ENCODE measurements at places on chromosomes 7 and 10.

- DNase-seq: peak; percentile 3
These were observed 441.9 kb upstream of the NPVF start for GRCh38 chr7:25669961-25670841.

- no peak for DNase-seq
These were observed 95.2 kb upstream of the STK17A start for GRCh38 chr7:43487731-43488073.

- no peak for DNase-seq
These were observed 79.3 kb downstream of the CSTF2T start for GRCh38 chr10:51620131-51620530.

DNA sequence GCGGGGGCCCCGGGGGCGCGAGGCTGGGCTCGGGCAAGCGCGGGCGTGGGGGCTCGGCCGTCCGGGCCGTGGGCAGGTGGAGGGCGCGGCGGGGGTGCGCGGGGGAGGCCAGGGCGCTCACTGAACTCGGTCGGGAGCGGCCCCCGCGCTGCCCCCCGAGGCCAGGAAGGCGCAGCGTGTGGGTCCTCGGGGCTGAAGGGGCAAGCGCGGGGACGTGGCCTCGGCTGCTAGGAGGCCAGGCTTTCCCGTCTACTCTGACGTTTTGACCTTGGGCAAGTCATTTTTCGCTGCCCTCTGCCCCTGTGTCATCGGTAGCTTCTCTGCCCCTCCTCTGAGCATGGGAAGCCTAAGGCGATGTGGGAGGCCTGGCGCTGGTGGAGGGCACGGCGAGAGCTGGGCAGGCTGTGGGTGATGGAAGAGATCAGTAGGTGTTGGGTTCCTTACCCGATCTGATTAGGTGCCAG is 441 bp downstream of the FBH1 start:
- DNase-seq: peak; percentile 6

- DNase-seq: no peak
These were observed 54.6 kb downstream of the BLNK start for GRCh38 chr10:96216775-96217174.

- peak; percentile 53 for DNase-seq
These were observed 60.7 kb downstream of the CD36 start for GRCh38 chr7:80699045-80699638.

GRCh38 chr10:126469692-126470091 is 81.4 kb upstream of the ADAM12 start:
- DNase-seq: no peak

DNA sequence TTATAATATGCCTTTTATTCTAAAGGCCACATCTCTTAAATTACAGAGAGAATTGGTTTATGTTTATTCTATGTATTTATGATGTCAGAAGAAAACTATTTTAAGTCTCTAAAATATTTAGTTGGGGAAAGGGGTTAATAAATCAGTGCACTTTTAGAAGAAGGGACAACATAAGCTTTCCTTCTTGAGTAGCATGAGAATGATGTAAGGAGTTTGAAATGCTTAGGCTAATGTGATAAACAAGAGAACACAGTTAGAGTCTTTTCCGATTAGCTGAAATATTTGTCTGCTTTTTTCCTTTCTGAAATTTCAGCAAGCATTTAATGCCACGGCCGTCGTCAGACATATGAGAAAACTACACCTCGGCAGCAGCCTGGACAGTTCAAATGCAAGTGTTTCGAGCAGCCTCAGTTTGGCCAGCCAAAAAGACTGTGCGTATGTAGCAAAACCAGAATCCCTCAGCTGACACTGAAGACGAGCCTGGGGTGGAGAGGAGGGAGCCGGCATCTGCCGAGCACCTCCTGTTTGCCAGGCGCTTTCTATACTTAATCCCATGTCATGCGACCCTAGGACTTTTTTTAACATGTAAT is 176.2 kb downstream of the CCDC3 start:
- DNase-seq: peak; percentile 62

GRCh38 chr10:1356349-1356748 is 300.2 kb downstream of the WDR37 start:
- no peak for DNase-seq

DNA sequence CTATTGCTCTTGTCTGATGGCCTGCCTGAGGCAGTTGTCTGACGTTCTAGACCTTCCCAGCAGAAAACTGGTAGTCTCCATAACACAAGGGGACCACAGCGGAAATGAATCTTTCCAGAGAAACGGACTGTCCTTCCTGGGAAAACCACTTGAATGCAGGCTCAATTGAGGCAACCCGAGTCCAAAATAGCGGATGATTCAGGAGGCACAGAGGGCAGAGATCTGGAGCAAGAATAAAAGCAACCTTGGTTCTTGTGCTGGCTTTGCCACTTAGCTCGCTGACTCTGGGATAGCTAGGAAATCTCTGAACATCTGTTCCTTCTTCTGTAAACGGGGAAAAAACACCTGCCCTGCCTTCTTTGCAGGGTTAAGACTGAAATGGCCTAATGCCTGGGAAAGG is 178.8 kb downstream of the NEURL1 start:
- DNase-seq: no peak

DNA sequence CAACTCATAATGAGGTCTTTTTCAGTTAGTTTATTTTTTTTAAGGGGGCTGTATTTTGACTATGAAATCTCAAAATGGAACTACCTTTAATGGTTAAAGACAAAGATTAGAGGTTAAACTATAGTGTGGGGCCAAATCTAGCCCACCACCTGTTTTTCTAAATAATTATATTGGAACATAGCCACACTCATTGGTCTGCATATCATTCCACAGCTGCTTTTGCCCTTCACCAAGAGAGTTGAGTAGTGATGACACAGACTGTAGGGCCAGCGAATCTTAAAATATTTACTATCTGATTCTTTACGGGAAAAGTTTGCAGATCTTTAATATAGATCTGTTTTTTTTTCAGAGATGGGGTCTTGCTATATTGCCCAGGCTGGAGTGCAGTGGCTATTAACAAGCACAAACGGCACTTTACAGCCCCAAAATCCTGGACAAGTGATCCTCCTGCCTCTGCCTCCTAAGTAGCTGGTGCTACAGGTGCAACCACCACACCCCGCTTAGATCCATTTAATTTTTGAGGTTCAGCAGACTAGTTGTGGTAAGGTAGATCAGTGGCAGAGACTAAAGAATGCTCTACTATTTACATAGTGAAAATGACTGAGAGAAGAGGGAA is 25.8 kb downstream of the EPC1 start:
- no peak for DNase-seq

GRCh38 chr7:109984729-109985128 is 1106.2 kb upstream of the LRRN3 start:
- no peak for DNase-seq

DNA sequence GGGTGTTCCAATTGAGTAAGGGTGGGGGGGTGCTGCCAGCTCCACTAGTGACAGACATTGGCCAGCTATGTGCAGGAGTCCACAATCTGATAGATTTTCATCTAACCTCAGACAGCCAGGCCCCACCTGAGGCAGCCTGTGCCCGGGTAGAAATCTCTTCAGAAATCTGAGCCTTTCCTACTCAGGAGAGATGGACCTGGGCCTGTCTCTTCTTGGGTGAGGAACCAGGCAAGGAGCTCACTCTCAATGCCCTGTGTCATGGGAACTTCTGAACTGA is 86.9 kb downstream of the UBE2H start:
- DNase-seq: no peak

- DNase-seq: peak; percentile 34
These were observed 240.6 kb downstream of the VTI1A start for GRCh38 chr10:112687647-112688046.

GRCh38 chr10:73251683-73252444 is 580 bp downstream of the MRPS16 start:
- DNase-seq: no peak

GRCh38 chr7:73539709-73540108 is 17.6 kb upstream of the BAZ1B start:
- DNase-seq: no peak

GRCh38 chr7:158519633-158520174 is 67.9 kb downstream of the PTPRN2 start:
- DNase-seq: no peak

DNA sequence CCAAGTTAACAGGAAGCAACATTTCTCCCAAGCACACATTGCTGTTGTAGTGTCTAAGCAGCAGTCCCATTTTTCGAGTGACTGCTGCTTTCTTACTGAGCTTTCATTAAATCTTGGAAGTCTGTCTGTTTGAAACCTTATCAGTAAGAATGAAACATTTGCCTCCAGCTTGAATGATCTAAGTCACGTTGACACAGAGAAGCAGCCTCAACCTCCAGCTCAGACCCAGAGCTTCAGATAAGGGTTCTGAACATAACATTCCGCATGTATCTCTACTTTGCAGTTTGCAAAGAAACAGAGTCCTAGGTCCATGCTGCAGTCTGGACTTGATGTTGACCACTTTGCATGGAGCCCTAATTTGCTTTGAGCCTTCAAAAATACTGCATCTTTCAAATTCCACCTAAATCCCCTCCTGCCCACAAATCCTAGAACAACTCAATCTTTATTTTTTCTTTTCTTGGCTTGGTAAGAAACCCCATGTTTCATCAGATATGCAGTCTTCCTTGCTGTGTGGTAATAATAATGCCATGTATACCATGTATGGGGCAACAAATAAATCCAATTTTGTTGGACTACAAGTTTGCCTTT is 698.7 kb upstream of the IGFBP3 start:
- no peak for DNase-seq

GRCh38 chr10:69976795-69977546 is 75.7 kb upstream of the MACROH2A2 start:
- no peak for DNase-seq

DNA sequence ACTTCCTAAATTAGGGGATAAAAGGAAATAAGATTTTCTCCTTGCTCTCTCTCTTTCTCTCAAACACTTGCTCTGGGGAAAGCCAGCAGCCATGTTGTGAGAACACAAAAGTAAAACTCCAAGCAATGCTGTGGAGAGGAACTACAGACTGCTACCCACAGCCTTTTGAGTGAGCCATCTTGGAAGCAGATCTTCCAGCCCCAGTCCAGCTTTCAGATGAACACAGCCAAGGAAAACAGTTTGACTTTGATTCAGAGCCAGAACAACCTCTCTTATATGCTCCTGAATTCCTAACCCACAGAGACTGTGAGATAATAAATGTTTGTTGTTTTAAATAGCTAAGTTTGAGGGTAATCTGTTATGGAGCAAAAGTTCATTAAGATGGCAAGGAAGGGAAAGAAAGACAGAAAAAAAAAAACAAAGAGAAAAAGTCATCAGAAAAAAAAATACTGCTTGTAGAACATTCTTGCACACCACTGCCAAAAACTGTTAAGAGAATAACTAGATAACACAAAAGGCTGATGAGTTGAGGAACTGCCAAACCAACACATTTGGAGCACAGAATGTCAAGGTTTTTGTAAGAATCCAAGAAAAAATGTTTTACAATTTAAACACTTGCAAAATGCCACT is 20.9 kb upstream of the PRKAR2B start:
- no peak for DNase-seq

DNA sequence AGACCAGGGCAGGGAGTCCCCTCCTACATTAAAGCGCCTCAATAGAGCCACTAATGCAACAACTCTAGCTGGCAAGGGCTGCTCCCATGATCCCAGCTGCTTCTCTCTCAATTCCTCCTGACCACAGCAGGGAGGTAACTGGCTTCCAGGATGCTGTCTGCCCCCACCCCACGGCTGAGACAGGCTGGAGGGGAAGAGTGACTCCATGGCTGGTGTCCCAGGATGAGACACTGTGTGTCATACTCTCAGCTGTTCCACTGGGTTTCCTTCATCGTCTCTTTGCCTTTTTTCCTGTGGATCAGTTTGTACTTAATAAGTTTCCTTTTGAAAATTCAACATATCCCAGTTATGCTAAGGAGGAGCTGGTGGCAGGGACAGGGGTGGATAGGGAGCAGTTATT is 27.7 kb upstream of the MYH16 start:
- peak; percentile 60 for DNase-seq

DNA sequence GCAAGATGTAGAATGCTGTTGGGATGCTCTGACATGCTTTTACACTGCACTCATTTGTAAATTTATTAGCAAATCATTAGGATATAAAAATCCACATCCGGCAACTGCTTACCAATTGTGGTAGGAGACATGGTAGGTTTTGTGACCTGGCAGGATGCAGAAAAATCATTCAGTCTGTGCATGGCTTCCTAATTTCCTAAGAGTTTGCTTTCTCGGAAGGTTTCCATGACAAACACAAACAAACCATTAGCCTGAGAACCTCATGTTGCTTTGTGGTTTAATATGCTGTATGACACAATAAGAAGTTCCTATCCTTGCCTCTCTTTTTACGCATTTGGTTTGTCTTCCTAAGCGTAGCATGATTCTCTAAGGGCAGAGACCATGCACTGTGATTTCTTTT is 14.7 kb upstream of the LMBR1 start:
- DNase-seq: peak; percentile 46

GRCh38 chr10:484441-484924 is 205.0 kb downstream of the DIP2C start:
- DNase-seq: peak; percentile 33

DNA sequence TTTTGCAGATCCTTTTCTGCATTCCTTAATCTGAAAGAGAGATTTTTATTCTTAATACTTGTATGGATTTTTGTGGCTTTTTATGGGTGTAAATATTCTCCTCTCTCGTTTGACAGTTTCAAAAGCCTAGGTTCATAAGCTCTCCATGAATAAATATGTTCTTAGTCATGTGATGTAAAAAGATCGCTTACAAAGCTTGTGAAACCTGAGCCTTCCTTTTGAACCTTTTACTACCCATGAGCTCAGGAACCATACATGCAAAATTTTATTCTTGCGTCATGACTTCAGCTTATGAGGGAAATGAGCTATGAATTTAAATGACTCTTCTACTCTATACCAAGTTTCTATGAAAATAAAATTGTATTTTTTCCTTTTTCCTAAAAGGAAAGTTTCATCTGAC is 98.7 kb downstream of the POLL start:
- peak; percentile 35 for DNase-seq

DNA sequence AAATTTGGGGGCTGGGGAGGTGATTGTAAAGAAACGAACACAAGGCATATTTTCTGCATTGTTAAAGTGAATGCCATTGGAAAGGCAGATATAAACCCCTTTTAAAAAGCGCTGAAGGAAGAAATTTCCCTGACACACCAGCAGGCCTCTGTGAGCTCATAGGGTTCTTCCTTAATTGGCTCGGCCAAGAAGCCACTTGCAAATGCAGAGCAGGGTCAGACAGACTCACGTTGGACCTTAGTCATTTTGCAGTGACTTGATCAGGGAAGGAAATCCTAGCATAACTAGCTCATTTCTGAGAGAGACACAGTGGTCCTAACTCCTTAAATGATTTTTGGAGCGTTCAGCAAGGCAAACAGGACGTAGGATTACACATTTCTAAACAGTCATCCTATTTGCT is 1461.4 kb downstream of the GATA3 start:
- no peak for DNase-seq

DNA sequence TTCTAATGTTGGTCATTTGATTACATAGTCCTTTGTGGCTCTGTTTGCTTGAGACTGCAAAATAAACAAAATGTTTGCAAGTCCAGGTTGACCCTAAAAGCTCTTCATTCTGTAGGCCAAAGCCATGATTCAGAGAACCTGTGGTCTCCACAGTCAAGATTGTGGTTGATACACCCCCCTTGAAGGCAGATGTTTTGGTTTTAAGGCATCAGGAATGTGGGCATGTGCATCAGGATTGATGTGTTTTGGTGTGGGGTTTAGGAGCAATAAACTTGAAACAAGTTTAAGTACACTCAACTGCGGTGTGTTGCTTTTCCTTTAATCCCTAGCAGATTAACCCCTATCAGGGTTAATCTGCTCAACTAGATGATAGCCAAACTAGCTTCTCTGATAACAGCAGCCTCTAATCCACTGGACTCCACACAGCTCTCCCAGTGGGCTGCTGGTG is 379.1 kb upstream of the GALNT17 start:
- DNase-seq: peak; percentile 67

GRCh38 chr10:100013621-100014020 is 3.9 kb upstream of the DNMBP start:
- DNase-seq: no peak

GRCh38 chr10:119023553-119023868 is 6.0 kb upstream of the NANOS1 start:
- no peak for DNase-seq

Data from fibroblast of skin of right biceps (primary cell).